ENCODE measurements at places on chromosomes 5 and 9. TPM values are rescaled to one million over a fixed set of nuclear protein-coding genes. Genes with fewer than 3 reads are reported as not detected.

EQTN gene
- total RNA-seq, result 0.22 TPM

SPATA31A3 gene
- not detected for total RNA-seq

SCGB3A2 gene
- total RNA-seq, result not detected

TPM2 gene
- 681 TPM for total RNA-seq

ARHGEF28 gene
- 11.5 TPM for total RNA-seq

TMEM252 gene
- not detected for total RNA-seq

IFNA21 gene
- not detected for total RNA-seq

MARCOL gene
- not detected for total RNA-seq

All from A549 treated with Mapracorat at 1 μM for 4 hours (cell line).